ENCODE measurements at places on chromosomes 5 and 9.

DNA sequence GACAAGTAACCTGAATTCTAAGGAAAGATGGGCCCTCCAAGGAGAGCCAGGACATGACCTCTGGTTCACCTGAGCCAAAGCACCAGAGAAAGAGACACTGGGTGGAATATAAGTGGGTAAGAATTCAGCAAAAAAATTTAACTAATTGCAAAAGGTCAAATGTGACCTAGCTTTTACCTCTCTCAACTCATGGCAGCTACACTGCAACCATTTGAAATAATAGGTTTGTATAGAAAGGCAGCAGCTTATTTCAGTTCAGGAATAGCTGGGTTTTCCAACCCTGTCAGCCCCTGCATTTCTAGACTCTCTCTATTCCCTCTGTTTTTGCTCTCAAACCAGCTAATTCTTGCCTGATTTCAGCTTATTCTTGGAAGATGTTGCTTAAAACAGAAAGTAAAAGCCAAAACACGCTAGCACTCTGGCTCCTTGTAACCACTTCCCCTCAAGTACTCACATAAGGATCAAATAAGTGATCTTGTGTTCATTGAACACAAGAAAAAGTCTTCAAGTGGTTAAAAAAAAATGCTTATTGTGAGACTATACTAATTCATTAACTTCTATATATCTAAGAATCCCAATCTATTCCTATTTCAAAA, 101.1 kb upstream of the NR4A3 start:
- DNase-seq = no peak

DNA sequence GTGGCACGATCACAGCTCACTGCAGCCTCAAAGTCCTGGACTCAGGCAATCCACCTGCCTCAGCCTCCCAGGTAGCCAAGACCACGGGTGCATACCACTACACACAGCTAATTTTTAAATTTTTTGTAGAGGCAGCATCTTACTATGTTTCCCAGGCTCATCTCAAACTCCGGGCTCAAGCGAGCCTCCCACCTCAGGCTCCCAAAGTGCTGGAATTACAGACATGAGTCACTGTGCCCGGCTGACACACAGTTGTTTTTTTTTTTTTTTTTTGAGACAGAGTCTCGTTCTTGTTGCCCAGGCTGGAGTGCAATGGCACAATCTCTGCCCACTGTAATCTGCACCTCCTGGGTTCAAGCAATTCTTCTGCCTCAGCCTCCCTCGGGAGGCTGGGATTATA, 70.1 kb upstream of the CNOT6 start:
- no peak for DNase-seq

DNA sequence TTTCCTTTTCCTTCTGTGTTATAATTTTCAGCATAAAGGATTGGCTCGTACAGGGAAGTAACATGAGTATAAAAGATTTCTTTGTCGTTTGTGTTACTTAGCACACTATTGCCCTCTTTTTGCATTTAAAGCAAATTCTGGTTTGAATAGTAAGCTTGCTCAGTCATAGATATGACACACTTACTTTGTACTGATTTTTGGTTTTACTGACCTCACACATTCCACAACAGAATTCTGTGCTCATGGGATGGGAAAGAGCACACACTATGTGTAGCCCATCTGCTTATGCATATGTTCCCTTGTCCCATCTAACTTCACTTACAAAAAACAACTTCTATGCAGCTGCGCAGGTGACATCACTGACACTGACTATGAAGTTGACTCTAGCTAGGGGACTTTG, 111.9 kb upstream of the MTAP start:
- DNase-seq = no peak

DNA sequence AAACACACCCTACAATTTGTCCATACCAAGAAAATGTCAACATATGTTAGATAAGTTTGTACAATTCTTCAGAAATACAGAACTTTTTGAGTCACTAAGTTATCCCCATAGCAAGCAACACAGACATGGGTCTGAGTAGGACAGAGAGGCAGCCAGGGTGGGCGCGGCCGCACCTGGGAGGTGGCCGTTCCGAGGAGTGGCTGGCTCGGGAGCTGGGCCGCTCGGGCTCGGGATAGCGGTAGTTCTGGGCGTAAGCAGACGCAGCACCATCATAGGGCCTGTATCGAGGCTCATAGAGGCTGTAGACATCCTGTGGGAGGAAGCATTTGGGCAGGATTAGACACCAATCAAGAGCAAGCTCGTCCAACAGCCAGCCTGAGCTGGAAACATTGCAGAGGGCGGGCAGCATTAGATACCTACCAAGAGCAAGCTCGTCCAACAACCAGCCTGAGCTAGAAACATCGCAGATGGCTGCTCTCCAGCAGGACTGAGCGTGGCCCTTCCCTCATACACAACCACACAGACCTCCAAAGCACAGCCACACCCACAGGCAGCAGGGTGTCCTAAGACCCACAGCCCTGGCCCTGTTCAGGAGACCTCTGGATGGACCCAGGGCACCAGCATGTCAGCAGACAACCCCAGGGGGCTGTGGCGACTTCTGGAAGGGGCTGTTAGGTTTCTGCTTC, 10.9 kb downstream of the SEC16A start:
- no peak for DNase-seq

GRCh38 chr9:136103651-136104487, 8.8 kb upstream of the NACC2 start:
- no peak for DNase-seq

GRCh38 chr9:93649610-93650261, 73.4 kb downstream of the PHF2 start:
- no peak for DNase-seq

DNA sequence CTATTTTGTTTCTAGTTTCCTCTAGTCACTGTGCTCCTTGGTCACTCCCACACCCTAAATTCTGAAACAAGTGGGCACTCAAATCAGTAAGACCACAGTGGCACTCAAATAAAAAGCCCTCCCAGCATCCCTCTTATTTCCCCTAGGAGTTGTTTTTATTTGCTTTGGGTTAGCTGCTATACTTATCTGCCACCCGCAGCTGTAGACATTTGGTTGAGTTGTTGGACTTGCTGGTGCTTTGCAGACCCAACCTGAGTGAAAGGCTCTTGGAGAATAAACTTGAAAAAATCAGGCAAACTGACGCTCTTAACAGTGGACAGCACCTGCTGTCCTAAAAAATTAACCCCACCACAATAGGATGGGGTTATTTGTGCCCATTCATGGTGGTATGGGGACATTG, 203.0 kb downstream of the SPATA31A6 start:
- DNase-seq = no peak

DNA sequence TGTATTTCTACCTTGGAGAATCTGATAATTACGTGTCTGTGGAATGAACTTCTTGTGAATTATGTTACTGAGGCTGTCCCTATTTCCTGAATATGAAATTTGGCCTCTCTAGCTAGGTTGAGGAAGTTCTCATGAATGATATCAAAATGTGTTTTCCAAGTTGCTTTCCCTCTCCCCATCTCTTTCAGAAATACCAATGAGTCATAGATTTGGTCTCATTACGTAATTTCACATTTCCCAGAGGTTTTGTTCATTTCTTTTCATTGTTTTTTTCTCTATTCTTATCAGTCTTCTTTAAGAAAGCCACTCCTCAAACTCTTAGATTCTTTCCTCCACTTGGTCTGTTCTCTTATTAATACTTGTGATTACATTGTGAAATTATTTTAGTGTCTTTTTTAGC, 923.8 kb upstream of the CDH9 start:
- DNase-seq = no peak

DNA sequence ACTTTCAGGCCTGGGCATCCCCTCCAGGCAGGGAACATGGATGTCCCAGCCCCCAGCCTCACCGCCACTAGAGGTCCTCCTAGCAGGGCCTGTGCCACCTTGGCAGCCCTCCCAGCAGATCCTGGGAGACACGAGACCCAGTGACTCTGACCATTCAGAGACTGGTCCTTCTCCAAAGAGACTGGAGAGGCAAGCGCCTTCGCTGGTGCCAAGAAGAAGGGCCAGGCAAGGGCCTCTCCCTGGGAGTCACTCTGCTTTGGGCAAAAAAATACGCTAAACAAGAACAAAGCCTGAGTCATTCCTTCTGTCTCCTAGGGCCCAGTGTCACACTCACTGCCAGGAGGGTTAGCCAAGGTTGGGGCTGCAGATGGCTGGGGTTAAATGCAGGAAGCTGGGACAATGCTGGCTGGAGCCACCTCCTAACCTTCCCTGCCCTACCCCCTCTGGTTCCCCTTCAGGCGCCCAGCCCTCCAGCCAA, 35.3 kb upstream of the SMIM23 start:
- DNase-seq = no peak

- no peak for DNase-seq
Measured at GRCh38 chr5:39505363-39505762, 80.6 kb upstream of the DAB2 start.

- DNase-seq = no peak
Measured at GRCh38 chr9:37338218-37338617, 84.3 kb upstream of the GRHPR start.

GRCh38 chr5:120703918-120704587, 240.0 kb downstream of the PRR16 start:
- no peak for DNase-seq

DNA sequence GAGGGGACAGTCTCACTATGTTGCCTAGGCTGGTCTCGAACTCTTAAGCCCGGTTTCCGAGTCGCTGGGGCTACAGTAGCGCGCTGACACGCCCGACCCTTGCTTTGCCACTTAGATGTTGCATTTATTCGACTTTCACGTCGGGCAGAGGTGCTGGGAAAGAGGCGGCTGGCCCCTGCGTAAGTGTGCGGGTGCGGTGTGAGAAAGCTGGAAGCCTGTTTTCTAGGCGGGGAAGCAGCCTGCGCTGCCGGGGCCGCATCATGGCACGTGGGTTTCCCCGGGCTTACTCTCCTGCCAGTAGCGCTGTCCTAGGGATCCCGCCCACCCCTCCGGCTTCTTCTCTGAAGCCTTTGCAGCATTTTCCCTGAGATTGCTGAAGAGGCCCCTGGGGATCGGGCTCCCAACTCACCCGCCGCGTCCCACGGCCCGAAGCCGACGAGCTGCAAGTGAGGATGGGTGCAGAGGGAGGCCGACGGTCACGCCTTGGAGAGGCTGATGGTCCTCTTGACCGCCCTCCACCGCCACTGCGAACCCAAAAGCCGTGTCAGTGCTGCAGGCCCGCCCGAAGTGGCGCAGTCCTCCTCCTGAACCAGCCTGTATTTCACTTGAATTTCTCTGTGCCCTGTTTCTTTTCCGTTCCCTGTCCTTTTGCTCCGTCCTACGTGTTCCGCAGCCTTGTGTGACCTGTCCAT, 5.8 kb upstream of the TRIM41 start:
- DNase-seq = no peak

- DNase-seq = no peak
Measured at GRCh38 chr5:127812570-127812969, 109.4 kb downstream of the CCDC192 start.

DNA sequence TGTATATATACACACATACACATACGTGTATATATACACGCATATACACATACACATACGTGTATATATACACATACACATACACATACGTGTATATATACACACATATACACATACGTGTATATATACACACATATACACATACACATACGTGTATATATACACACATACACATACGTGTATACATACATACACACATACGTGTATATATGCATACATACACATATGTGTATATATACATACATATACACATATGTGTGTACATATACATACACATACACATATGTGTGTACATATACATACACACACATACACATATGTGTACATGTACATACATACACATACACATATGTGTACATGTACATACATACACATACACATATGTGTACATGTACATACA, 82.6 kb downstream of the SYK start:
- no peak for DNase-seq

GRCh38 chr5:133818031-133818431, 150.4 kb downstream of the C5orf15 start:
- DNase-seq = no peak

DNA sequence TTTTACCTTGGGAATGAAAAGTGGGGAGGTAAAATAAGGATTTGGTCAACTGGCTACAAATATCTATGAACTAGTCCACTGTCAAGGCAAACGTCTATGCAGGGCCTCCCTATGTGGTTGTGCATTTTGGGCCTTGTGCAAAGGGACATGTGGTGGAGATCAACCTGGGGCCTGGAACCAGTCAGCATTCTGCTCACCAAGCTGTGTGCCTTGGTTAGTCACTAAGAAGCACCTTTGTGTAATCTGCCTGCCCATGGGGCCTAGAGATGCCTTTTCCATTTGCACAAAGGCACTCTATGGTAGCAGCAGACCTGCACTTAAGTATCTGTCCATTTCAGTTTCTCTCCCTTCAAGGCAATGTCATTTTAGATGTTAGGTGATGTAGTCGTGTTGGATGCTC, 184.0 kb downstream of the GNAQ start:
- DNase-seq = no peak

- no peak for DNase-seq
Measured at GRCh38 chr5:123215929-123216702, 127.1 kb downstream of the PRDM6 start.

- no peak for DNase-seq
Measured at GRCh38 chr5:62606878-62607277, 28.3 kb downstream of the LRRC70 start.

- no peak for DNase-seq
Measured at GRCh38 chr5:54148858-54149257, 161.5 kb downstream of the ARL15 start.

GRCh38 chr9:35811381-35812024, 559 bp downstream of the SPAG8 start:
- no peak for DNase-seq

DNA sequence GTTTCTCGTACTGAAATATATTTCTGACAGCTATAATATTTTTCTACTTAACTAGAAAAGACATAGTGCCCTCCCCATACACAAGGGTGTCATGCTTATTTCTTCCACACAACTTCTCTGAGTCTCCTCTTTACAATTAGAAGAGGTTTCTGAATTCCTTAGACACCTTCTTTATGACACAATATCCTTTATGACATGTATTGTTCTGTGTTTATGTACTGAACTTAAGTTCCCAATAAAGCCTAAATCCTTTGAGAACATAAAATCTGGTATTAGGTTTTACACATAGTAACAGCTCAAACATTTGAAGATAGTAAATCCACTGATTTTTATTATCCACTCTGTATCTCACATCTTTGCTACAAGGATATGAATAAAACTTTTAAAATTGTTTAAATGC, 32.5 kb downstream of the GRAMD2B start:
- no peak for DNase-seq

GRCh38 chr9:131603711-131604439, 58.6 kb downstream of the PRRT1B start:
- no peak for DNase-seq

- DNase-seq = no peak
Measured at GRCh38 chr5:36276864-36277263, 24.8 kb downstream of the RANBP3L start.

DNA sequence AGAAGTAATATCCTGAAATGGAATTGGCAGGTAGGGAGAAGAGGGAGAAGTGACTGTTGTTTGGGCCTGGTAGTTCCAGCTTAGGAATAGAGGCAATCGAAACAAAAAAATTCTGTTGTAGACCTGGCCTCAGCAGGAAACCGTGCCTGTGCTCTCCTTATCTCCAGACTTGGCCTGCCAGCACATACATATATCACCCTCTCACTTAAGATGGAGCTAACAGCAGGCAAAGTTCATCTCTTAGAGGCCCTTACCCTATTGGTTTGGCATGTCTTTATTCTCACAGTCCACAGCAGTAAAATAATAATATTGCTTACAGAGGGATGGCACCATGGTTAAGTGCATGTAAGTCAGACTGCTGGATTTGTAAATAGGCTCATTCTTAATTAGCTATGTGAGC, 19.6 kb upstream of the TNC start:
- DNase-seq = no peak

- no peak for DNase-seq
Measured at GRCh38 chr5:177064500-177065277, 22.0 kb upstream of the FGFR4 start.

All from stimulated activated CD8-positive, alpha-beta memory T cell treated with anti-CD3 and anti-CD28 coated beads, Interleukin-7, amount 100 ng/mL, for 48 hours (primary cell).